ENCODE measurements at places on chromosomes 7 and 10.

DNA sequence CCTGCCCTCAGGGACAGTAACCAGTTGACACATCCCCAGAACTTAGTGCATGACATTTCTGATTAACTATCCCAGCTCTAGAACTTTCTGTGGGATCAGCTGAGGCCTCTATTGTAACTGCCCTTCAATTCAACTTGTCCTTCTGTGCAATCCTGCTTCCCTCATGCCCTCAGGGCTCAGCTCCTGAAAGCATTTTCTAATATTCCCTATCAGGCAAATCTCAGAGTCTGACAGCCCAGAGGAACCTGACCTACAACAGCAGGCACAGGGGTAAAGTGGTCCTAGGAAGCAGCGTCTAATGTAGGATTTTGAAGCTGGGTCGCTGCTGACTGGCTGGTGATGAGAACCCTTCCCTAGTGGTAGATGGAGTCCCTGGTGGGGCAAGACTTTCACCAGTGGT lies 13.6 kb upstream of the STN1 start:
- DNase-seq = no peak

DNA sequence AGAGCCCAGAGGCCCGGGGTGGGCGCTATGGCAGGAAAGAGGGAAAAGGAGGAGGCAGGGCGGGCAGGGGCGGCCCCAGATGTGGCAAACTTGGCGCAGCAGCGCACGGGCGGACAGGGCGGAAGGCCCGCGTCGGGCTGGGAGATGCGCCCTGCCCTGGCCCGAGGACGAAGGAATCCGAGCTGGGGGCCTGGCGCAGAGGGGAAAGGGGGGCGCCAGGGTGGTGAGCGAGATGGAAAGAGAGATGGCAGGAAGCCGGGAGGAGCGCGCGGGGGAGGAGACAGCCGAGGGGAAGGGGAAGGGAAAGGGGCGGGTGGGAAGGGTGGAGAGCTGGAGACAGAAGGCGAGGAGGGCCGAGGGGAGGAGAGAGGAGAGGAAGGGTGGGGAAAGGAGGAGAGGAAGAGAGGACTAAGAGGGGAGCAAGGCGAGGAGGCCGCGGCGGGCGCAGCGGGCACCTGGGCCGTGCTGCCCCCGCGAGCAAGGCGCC lies at the start of gene MARVELD1:
MARVELD1 (plus strand) TSS at position 392 of the 487 bp plus-strand sequence. CDS start 147 bp downstream, outside the sequence.
- DNase-seq = no peak

DNA sequence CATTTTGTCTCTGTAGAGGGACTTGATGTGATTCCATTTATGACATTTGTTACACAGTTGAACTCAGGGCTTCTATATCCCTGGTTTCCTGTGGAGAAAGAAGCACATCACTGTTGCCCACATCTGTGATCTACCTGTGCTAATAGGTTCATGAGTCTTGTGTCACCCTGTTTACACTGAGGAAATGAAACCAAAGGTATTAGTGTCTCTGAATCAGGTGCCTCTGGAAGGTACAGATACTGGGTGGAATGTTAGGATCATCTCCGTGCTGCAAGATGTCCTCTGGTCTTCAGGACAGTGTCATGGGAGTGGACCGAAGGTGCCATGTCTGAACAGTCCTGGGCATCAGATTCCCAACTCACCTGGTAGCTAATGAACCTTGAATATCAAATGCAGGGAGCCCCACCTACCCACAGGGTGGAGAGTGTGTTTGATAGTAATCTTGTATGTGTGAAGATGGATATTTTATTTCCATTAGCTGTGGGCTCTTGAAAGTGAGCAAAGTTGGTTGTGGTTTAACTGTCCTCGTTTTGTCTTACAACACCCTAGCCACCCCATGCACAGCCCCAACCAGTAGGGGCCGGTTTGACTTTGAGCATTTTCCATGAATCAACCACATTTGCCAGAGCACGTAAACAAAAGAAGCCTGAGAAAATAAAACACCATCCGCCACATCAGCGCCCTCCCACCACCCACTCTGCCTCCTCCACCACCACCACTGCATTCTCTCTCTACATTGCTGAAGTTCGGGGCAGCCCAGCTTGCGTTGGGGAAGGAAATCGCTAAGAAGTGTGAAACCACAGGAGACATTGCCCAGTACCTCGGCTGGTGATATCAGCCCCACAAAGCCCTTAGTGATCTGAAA lies 40.7 kb downstream of the TARP start:
- peak; percentile 61 for DNase-seq

- DNase-seq = no peak
These were observed 94.1 kb downstream of the ARMH3 start for GRCh38 chr10:101961591-101962498.

GRCh38 chr7:83649701-83650100 lies 762 bp upstream of the SEMA3E start:
- no peak for DNase-seq

DNA sequence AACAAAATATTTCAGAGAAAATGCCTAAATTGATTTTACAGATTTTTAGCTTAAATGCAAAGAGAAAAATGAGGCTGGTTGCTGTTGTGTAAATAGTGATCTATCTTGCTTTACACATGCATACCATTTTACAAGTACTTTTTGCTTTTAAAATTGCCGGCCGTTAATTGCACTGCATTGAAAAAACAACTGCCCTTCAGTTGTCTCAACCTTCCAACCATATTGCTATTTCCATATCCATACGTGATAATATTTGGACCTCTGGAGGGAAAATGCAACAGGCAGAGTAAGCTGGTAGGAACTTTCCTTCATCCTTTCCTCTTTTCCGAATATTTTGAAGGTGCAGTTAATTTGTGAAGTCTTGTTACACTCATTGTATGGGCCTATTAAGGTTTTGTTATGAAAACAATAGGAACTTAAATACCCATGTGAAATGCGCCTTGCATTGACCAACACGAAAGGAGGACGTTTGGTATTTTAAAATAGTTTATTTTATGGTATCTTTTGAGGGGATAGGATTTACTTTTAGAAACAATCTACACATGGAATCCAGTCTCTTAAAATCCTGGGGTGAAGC lies 11.3 kb downstream of the BMI1 start:
- no peak for DNase-seq

- no peak for DNase-seq
These were observed 319.6 kb downstream of the AHR start for GRCh38 chr7:17617857-17618651.

- DNase-seq = no peak
These were observed 37.4 kb upstream of the EPHB6 start for GRCh38 chr7:142817506-142817905.

GRCh38 chr7:114273218-114273617 lies 141.4 kb upstream of the FOXP2 start:
- no peak for DNase-seq

DNA sequence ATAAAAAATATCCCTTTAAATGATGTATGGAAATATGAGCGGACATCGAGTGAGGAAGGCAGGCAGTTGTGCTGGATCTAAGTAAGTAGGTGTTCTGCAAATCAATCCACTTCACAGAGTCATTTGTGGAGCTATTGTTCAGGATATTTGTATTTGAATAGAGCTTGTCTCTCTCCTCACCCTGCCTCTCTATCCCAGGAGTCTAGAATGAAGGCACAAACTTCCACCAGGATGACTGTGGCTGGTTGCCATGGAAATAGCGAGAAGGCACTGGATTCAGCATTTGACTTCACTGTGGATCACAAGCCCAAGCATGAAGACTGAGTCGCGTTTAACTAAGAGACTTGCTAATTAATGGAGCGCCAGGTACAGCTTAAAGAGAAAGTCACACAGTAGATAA lies 53.2 kb downstream of the NPY start:
- no peak for DNase-seq

DNA sequence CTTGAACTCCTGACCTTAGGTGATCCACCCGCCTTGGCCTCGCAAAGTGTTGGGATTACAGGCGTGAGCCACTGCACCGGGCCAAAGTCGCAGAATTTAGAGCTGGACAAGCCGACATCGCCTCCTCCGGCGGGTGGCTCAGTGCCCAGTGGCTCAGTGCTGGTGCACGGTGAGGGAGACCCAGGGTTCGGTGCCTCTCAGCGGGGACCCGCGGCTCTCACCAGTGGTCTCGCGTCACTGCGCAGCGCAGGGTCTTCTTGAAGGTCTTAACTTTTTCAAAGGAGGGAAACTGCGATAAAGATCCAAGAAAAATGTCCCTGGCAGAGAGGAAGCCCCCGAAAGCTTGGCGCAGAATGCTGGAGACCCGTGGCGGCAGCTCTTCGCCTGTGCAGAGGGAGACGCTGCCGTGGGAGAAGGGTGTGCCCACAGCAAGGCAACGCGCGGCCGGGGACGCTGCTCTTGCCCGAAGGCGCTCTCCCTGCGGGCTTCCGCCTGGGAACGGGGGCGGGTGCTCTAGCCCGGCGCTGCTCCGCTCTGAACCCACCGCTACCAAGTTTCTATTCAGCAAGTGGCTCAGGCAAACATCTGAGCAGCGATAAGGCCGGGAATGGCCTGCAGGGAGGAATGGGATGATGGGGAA lies 324.3 kb downstream of the DNAJB6 start:
- no peak for DNase-seq

- no peak for DNase-seq
These were observed 30.5 kb downstream of the ACTA2 start for GRCh38 chr10:88922041-88922440.

DNA sequence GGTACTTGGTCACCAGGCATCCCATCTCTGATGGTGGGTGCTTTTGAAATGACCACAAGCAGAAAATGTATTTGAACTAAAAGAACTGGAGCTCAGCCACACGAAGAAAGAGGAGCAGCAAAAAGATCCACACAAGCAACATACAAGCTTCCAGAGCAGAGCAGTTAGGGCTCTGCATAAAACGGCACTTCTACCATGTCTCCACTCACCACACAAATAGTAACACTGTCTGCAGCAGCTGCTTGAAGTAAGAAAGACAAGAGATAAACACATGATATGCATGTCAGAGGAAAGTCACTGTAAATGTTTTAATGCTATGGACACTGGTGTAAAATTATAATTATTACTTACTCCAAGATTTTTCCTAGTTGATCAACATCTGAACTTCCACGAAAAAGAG lies 32.5 kb upstream of the FAM133B start:
- DNase-seq = no peak

- DNase-seq = no peak
These were observed 5.7 kb upstream of the GOT1 start for GRCh38 chr10:99435986-99436638.

GRCh38 chr7:69708857-69709256 lies 110.6 kb downstream of the AUTS2 start:
- DNase-seq = no peak

GRCh38 chr10:121680879-121681655 lies 82.8 kb upstream of the FGFR2 start:
- no peak for DNase-seq

GRCh38 chr10:86148117-86148516 lies 218.5 kb downstream of the GRID1 start:
- DNase-seq = no peak

GRCh38 chr7:114109304-114109703 lies 190.5 kb upstream of the PPP1R3A start:
- DNase-seq = no peak

DNA sequence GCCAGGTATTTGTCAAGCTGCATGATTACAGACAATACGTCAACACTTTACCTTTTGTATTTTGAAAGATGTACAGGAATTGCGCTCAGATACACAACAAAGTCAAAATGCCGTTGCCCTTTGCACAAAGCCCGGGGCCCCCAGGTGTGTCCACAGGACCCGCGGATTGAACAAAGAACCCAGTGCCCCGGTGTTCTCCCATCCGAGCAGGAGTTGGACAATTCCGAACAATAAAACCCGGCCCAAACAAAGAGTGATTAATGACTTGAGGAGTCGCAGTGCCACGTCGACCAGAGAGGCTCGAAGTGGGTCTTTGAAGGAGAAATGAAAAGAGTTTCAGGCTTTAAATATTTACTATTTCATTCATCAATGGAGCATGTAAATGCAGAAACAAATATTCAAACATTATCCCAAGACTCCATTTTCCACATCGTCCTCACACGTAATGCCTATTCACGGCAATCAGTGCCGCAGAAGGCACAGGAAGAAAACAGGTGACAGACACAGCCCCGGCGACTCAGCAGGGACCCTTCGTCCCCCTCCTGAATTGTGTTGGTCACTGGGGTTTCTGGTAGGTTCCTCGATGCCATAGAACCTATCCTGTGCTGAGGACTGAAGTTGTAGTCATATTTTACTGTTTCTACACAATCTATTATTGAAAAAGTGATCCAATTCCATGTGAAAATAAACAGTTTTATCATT lies 70.9 kb upstream of the MGMT start:
- no peak for DNase-seq

All from activated CD8-positive, alpha-beta memory T cell treated with anti-CD3 and anti-CD28 coated beads for 4 hours (primary cell).